ENCODE measurements at places on chromosomes 12 and 14. TPM values are rescaled to one million over a fixed set of nuclear protein-coding genes. Genes with fewer than 3 reads are reported as not detected.

The LRRC23 gene
- total RNA-seq, result 8.6 TPM

The OAS3 gene
- 7.7 TPM for total RNA-seq

The KRT71 gene
- not detected for total RNA-seq

The KRT75 gene
- not detected for total RNA-seq

The JPH4 gene
- not detected for total RNA-seq

The PLCZ1 gene
- not detected for total RNA-seq

The TDRD9 gene
- total RNA-seq, result 2.2 TPM

The TAS2R46 gene
- 2.6 TPM for total RNA-seq

The ACVRL1 gene
- 12.5 TPM for total RNA-seq

The SLC25A21 gene
- total RNA-seq, result 2.9 TPM

The EEA1 gene
- total RNA-seq, result 31.5 TPM

The TSPAN31 gene
- total RNA-seq, result 56.9 TPM

The LRP1-AS gene
- total RNA-seq, result not detected

The TAS2R13 gene
- 1.5 TPM for total RNA-seq

The CLEC6A gene
- not detected for total RNA-seq

The RHOJ gene
- 0.22 TPM for total RNA-seq

The SERPINA10 gene
- total RNA-seq, result under 0.01 TPM

The EFS gene
- total RNA-seq, result 5.5 TPM

The ANKRD33 gene
- total RNA-seq, result 0.11 TPM

The SH2B3 gene
- 43.1 TPM for total RNA-seq

The ACOT4 gene
- 1.00 TPM for total RNA-seq

The CTSG gene
- total RNA-seq, result not detected

The SLC17A8 gene
- not detected for total RNA-seq

The LRIG3 gene
- total RNA-seq, result 33.5 TPM

The SLC10A1 gene
- not detected for total RNA-seq

The KLHL33 gene
- 0.11 TPM for total RNA-seq

The YLPM1 gene
- total RNA-seq, result 37.4 TPM

The OLR1 gene
- not detected for total RNA-seq

The TRIM9 gene
- total RNA-seq, result 0.62 TPM

The NCAPD2 gene
- total RNA-seq, result 59.0 TPM

The PTPRB gene
- total RNA-seq, result 3.1 TPM

The PHLDA1 gene
- 75.0 TPM for total RNA-seq

The PIWIL1 gene
- not detected for total RNA-seq

The CIT gene
- total RNA-seq, result 16.4 TPM

The SERPINA4 gene
- not detected for total RNA-seq

The SCN8A gene
- total RNA-seq, result 45.0 TPM

The KRT79 gene
- total RNA-seq, result not detected
